ENCODE measurements at places on chromosomes 11 and 22.

DNA sequence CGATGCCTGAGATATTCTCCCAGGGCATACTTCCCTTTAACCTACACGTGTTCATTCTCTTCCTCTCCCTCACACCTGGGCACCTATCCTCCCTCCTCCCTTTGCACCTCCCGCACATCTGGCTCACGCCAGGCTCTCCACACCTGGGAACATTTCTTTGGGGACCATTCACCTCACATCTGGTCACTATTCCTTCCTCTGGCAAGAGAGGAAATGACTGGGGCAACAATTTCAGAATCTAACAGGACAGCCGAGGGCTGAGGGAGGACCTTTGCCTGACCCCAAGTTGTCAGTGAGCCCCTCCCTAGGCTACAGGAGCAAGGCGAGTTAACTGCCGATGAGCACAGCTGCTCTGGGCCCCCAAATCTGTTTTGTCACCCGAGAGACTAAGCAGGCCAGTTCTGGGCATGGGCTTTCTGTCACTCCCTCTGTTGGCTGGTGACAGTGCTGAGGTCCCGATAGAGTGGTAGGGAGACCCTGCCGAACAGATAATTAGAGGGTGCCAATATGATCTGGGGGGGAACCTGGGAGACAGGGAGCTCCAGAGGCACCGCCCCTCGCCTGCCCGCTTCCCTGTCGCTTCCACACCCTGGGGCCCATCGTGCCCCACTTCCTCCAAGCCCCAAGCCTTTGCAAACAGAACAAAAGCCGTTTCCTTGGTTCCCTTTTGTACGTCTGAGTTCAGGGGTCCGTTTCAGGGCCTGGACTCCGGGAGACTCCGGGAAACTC lies 45.6 kb downstream of the EIF3F start:
- H3K36me3 ChIP-seq: no peaks in the 10 kb centered on the region
- H3K27ac ChIP-seq: no peak overlapping the region
- DNase-seq: no peak
- H3K4me3 ChIP-seq: no peak overlapping the region
- H3K4me1 ChIP-seq: peaks cover 4% of the 10 kb centered on the region

- H3K36me3 ChIP-seq: peaks cover 84% of the 10 kb centered on the region
- no peak for DNase-seq
- no peaks in the 10 kb centered on the region for H3K27me3 ChIP-seq
Measured at GRCh38 chr22:39314251-39314971, 5.0 kb downstream of the RPL3 start.

GRCh38 chr11:83282084-83282716 lies 4.0 kb downstream of the CCDC90B start:
- peaks cover 24% of the 10 kb centered on the region for H3K4me1 ChIP-seq
- H3K27ac ChIP-seq: no peak overlapping the region
- H3K36me3 ChIP-seq: peaks cover 21% of the 10 kb centered on the region
- H3K27me3 ChIP-seq: no peaks in the 10 kb centered on the region

GRCh38 chr11:134628426-134628825 lies 216.4 kb upstream of the B3GAT1 start:
- no peak overlapping the region for H3K27ac ChIP-seq
- no peak for DNase-seq
- no peaks in the 10 kb centered on the region for H3K4me1 ChIP-seq
- H3K4me3 ChIP-seq: no peak overlapping the region
- H3K36me3 ChIP-seq: no peaks in the 10 kb centered on the region

DNA sequence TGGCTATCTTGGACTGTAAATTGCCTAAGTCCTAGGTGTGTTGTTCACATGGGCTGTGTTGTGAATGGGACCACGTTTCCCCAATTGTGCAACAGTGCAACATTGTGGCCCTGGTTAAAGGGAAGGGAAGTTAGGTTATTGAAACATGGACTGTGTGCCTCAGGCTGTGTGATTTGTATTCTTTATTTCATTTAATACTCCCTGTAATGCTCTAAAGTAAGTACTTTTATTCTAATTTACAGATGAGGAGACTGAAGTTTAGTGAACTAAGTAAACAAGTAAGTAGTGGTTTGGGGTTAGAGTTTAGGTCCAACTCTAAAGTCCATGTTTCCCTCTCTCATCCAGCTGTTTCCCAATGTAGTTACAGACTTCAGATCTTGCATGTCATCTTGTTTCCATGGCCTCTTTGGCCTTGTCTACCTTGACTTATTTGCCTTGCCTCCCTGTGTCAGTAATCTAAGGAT lies 77.7 kb downstream of the STIM1 start:
- no peak for DNase-seq
- H3K4me3 ChIP-seq: no peak overlapping the region
- H3K27me3 ChIP-seq: no peaks in the 10 kb centered on the region

GRCh38 chr11:65212226-65212801 lies 30.6 kb downstream of the CAPN1 start:
- peaks cover 20% of the 10 kb centered on the region for H3K36me3 ChIP-seq
- H3K4me1 ChIP-seq: peaks cover 20% of the 10 kb centered on the region
- no peak overlapping the region for H3K27ac ChIP-seq
- no peak overlapping the region for H3K4me3 ChIP-seq
- H3K27me3 ChIP-seq: peaks cover 6% of the 10 kb centered on the region
- no peak for DNase-seq

DNA sequence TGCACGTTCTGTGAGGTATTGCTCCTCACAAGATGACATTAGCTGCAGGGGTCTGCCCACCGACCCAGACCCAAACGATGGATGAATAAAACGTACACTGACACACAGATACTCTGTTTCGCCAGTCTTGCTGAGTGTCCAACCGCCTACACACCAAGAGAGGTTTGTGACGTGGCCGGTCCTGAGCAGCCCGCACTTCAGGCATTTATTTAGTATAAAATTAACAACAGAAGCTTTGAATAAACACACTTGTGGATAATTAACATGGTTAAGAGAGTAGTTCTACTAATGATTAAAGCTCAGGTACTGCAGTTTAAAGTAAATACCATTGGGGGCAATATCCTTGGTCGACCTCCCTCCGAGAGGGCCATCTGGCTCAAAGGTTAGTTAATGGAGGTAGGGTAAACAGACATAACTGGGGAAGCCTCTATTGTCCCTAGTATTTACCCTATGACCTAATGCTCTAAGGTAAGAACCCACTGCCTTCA lies 75.7 kb downstream of the CCDC83 start:
- peaks cover 26% of the 10 kb centered on the region for H3K27me3 ChIP-seq
- no peak overlapping the region for H3K4me3 ChIP-seq
- DNase-seq: no peak
- no peaks in the 10 kb centered on the region for H3K36me3 ChIP-seq
- H3K27ac ChIP-seq: no peak overlapping the region

DNA sequence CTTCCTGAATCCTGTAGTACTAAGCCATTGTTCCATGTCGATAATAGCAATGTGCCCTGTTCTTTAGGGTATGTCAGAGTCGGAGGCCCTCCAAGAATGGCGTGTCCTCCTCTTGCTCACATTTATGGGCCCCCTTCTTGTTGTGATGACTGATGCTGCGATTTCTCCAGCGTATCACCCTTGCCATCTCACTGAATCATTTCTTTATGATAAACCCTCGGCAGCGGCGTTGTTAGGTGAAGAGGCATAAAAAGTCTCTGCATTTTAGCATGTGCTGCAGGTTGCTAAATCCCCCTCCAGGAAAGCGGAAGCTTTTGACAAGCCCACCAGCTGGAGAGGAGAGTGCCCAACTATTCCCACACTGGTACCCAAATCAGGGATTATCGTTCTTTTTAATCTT lies 1045.3 kb downstream of the BRD1 start:
- DNase-seq: no peak
- no peaks in the 10 kb centered on the region for H3K27me3 ChIP-seq
- H3K36me3 ChIP-seq: no peaks in the 10 kb centered on the region
- H3K27ac ChIP-seq: no peak overlapping the region
- H3K4me3 ChIP-seq: no peak overlapping the region

- no peak for DNase-seq
- peaks cover 3% of the 10 kb centered on the region for H3K27me3 ChIP-seq
- peaks cover 2% of the 10 kb centered on the region for H3K4me1 ChIP-seq
- no peak overlapping the region for H3K4me3 ChIP-seq
Measured at GRCh38 chr22:30535182-30535581, 11.4 kb downstream of the SEC14L6 start.

DNA sequence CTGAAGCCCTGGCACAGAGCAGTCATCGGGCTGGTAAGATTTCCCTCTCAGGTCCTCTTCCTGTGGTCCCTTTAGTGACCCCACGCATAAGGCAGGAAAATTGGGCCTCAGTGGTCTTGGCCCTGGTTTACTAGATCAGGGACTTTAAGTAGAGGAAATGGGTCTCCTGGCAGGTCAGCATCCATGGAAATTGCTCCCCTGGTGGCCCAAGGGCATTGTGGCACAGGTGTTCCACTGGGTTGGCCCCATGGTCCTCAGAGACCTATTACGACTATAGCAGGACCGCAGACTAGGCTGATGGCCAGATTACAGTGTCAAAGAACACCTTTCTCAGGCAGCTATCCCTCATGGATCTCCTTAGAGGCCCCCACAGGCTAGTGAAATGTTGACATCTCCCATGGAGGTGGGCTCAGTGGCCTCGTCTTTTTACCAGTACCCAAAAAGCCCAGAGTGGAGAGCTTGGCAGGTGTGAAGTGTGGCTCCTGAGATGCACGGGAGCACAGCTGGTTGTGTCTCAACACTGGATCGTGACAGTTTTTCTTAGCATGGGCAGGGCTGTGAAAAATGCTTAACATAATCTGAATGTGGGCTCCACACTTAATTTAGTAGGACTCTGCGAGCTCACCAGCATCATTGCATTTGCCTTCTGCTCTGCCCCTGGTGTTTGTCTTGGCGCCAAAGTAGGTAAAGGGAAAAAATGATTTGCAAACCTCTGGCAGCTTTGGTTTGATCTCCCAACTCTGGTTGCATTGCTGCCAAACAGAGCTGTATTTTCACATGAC lies 74.2 kb downstream of the ZBTB16 start:
- peaks cover 15% of the 10 kb centered on the region for H3K4me1 ChIP-seq
- DNase-seq: no peak
- H3K36me3 ChIP-seq: no peaks in the 10 kb centered on the region
- H3K4me3 ChIP-seq: no peak overlapping the region

- DNase-seq: peak; percentile 85
- peaks cover 79% of the 10 kb centered on the region for H3K4me1 ChIP-seq
- peaks cover 61% of the 10 kb centered on the region for H3K36me3 ChIP-seq
- peak overlapping the region; percentile 97 for H3K27ac ChIP-seq
Measured at GRCh38 chr22:37300551-37301017, 18.3 kb downstream of the CYTH4 start.

GRCh38 chr11:112776834-112777233 lies 184.4 kb upstream of the NCAM1 start:
- no peaks in the 10 kb centered on the region for H3K36me3 ChIP-seq
- H3K4me3 ChIP-seq: no peak overlapping the region
- DNase-seq: no peak
- H3K27ac ChIP-seq: no peak overlapping the region

- no peaks in the 10 kb centered on the region for H3K4me1 ChIP-seq
- DNase-seq: no peak
Measured at GRCh38 chr11:102874852-102875251, at the start of gene MMP12. MMP12 (minus strand) TSS chr11:102874982; CDS start chr11:102874937, 45 bp downstream.

GRCh38 chr22:47340851-47341436 lies 578.5 kb downstream of the TBC1D22A start:
- no peak overlapping the region for H3K4me3 ChIP-seq
- H3K27me3 ChIP-seq: no peaks in the 10 kb centered on the region
- H3K27ac ChIP-seq: no peak overlapping the region
- DNase-seq: no peak
- no peaks in the 10 kb centered on the region for H3K4me1 ChIP-seq

DNA sequence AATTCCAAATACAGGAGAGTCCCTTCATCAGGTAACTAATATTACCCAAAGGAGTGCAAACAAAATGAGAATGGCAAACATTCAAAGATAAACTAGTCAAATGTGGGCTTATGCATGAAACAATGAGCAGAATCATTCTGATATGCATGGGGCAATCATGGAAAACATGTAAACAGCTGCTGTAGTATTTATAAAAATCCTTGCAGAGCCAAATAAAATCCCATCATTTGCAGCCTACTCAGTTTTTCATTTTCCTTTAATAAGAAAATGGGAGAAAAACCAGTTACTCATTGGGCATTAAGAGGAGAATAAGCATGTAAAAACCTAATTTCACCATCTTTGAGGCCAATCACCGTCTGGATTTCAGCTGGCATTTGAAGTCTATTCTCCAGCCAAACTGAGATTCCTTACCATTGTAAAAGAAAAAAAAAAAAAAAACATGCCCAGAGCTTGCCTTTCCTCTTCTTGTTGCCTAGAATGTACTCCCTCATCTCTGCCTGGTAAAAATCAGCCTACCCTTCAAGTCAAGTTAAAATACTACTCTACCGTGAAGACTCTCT lies 249.1 kb downstream of the TTC28 start:
- peaks cover 2% of the 10 kb centered on the region for H3K27me3 ChIP-seq
- no peaks in the 10 kb centered on the region for H3K4me1 ChIP-seq
- no peak overlapping the region for H3K27ac ChIP-seq
- H3K36me3 ChIP-seq: no peaks in the 10 kb centered on the region
- no peak for DNase-seq

DNA sequence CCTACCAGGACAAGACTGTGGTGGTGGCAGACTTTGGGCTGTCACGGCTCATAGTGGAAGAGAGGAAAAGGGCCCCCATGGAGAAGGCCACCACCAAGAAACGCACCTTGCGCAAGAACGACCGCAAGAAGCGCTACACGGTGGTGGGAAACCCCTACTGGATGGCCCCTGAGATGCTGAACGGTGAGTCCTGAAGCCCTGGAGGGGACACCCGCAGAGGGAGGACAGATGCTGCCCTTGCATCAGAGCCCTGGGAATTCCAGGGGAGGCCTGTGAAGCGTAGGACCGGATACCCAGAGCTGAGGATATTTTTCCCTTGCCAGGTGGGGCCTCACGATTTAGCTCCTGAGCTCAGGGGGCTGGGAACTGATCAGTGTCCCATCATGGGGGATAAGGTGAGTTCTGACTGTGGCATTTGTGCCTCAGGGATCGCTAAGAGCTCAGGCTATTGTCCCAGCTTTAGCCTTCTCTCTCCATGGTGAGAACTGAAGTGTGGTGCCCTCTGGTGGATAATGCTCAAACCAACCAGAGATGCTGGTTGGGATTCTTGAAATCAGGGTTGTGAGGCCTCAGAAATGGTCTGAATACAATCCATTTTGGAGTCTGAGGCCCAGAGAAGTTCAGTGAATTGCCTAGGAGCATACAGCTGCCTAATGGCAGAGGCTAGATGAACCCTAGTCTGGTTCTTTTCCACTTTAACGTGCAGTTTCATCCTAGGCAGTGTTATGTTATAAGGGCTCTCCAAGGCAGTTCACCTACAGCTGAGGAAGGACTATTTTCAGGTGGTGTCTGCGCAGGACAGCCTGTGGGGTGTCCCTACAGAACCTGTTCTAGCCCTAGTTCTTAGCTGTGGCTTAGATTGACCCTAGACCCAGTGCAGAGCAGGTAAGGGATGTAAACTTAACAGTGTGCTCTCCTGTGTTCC lies 19.5 kb downstream of the PIK3IP1 start:
- H3K4me3 ChIP-seq: no peak overlapping the region
- peaks cover 14% of the 10 kb centered on the region for H3K4me1 ChIP-seq
- peak; percentile 87 for DNase-seq
- H3K36me3 ChIP-seq: peaks cover 45% of the 10 kb centered on the region

Data from activated CD4-positive, alpha-beta T cell treated with anti-CD3 and anti-CD28 coated beads, Interleukin-2, amount 10 ng/mL, durations not matched to agents 24 days and 14 days (primary cell).